AG04450 (cell line): ENCODE measurements at places on chromosomes 3 and 15.

- no peak for DNase-seq
These were observed 79.5 kb upstream of the EPHB3 start for GRCh38 chr3:184481984-184482671.

DNA sequence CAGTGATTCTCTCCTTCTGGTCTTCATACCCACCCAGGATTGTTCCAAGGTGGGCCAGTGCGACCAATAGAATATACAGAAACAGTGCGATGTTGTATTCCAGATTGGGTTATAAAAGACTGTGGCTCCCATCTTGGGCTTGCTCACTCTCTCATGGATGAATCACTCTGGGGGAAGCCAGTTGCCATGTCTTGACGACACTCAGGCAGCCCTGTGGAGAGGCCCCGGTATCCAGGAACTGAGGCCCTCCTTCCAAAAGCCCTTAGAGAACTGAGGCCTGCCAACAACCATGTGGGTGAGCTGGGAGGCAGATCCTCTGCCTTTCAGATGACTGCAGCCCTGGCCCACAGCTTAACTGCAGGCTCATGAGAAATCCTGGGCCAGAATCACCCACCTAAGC, 57.2 kb downstream of the SH3GL3 start:
- no peak for DNase-seq

DNA sequence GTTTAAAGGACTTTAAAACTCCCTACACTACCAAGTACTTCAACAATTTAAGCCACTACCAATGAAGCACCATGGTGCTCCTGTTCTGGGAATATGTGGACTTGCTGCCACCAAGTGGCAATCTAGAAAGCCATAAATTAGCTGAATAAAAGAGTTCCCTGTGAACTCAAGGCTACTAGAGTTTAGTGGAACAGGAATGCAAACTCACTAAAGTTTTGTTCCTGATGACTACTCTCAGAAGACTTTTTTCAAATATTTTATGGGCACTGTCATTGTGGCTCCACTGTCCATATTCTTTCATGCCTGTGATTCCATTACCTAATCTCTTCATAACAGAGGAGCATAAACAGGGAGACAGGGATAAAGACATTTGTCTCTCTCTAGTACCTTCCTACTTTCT, 63.9 kb downstream of the TMCC1 start:
- DNase-seq, result peak; percentile 82

DNA sequence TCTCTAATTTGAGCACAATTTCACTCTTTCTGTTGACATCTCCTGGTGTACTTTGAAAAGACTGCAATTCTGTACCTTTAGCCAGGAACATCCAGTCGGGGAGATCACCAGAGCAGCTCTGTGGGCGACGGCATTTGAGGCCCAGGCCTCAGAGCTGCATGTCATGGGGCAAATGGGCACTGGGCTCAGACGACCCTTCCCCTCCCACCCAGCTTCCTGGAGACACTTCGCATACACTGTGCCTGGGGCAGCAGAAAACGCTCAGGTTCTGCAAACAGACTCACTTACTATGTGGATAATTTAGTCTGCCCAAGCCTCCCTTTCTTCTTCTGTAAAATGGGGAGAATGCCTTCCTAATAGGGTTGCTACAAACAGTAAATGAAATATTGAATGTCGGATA, 96.9 kb downstream of the HMG20A start:
- no peak for DNase-seq

- no peak for DNase-seq
These were observed 787.3 kb downstream of the EDEM1 start for GRCh38 chr3:5974630-5975322.

GRCh38 chr3:124256599-124256998, 264.7 kb upstream of the ROPN1 start:
- no peak for DNase-seq

- no peak for DNase-seq
These were observed 29.0 kb downstream of the IL1RAP start for GRCh38 chr3:190542846-190543245.

DNA sequence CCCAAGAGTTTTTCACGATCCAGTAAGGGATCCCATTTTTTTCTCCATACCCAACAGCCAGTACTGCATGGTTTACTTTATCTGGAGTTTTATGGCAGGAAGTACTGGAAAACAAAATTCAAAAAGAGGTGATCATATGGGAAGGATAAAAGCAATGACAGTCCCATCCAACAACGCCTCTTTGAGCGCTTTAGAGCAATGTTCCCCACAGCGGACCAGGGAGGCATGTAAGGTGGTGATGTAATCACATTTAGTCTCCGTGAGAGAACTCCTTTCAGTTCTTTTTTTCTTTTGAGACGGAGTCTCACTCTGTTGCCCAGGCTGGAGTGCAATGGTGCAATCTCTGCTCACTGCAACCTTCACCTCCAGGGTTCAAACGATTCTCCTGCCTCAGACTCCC, 21.8 kb downstream of the CTSH start:
- no peak for DNase-seq

GRCh38 chr15:59035201-59035600, 47.7 kb downstream of the RNF111 start:
- DNase-seq, result no peak

DNA sequence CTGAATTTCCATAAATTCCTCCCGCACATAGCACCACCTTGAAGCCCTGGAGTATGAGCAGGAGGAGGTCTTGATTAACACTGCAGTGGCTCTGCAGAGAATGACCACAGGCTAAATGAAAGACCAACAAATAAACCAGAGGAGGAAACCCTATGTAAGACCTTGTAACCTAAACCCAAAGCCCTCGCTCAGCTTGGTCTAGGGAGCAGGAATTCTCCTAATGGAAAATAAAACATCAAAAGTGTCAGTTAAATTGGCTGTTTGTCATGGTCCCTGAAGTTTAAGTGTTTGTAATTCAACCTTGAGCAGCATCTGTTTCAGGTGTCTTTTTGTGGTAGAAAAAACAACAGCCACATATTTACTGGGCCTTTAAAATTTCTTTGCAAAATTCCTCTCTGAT, 9.2 kb upstream of the UBE2Q2 start:
- DNase-seq, result no peak

DNA sequence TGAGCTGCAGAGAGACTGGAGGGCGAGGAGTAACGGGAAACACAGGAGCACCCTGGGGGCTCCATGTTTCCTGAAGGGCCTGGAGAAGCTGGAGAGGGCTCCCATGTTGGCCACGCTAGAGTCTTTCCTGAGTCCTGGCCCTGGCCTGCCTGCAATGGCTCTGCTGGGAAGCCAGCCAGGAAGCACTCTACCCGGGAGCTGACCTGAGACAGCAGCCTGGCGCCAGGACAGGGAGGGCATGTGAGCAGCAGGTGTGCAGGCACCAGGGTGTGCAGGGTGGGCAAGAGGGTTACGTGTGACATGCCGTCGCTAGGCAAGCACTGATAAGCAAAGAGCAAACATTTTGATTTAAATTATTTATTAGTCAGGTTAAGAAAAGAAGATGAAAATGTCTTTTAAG, 301.4 kb downstream of the OCA2 start:
- no peak for DNase-seq

GRCh38 chr15:90603893-90604292, 74.2 kb downstream of the CRTC3 start:
- no peak for DNase-seq

GRCh38 chr15:59313641-59314332, 58.9 kb downstream of the MYO1E start:
- no peak for DNase-seq

- DNase-seq, result no peak
These were observed 90.6 kb downstream of the RSL24D1 start for GRCh38 chr15:55106155-55106554.

- DNase-seq, result no peak
These were observed 92.8 kb downstream of the CYP19A1 start for GRCh38 chr15:51245628-51246027.

GRCh38 chr15:35019404-35020327, 31.6 kb upstream of the ZNF770 start:
- DNase-seq, result no peak

DNA sequence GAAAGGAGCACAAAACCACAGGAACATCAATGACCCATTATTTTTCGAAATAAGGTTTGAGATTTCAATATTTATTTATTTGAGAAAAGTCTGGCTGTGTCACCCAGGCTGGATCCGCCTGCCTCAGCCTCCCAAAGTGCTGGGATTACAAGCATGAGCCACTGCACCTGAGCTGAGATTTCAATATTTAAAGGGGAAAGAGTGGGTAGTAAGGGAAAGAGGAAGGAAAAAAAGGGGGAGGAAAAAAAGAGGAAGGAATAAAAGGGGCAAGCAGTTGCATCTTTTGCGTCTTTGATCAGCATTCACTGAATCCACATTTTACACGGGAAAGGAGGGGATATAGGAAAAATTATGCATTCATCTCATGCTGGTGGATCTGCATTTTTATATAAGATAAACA, 47.4 kb downstream of the ERICH6 start:
- no peak for DNase-seq

DNA sequence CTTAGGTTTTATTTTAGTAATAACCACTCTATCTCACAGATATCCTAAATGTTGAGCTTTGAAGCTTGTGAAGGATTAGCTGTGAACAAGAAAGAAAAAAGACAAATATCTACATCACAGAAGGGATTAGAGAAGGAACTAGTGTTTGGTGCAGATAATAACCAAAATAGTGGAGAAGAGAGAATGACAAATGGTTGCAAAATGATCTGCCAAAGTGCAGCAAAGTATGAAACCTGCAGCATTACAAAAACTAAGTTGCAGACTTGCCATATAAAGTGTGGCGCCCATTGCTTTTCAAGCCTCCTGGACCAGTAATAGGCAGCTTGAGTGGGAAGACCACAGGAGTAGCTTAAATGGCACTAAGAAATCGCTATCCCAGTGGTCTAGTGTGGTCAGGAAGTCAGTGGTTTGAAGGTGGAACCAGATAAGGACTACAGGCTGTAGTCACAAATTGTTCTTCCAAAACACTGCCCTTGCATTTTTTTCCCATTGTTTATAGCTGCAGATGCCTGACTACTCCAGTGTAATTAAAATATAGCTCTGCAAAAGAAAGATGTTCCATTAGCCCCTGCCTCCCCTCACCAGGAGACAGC, 20.7 kb downstream of the TPM1 start:
- no peak for DNase-seq

- DNase-seq, result peak; percentile 65
These were observed 83.6 kb downstream of the SMAD6 start for GRCh38 chr15:66785637-66786036.

GRCh38 chr3:111087924-111088469, 16.4 kb downstream of the NECTIN3 start:
- DNase-seq, result no peak

- DNase-seq, result no peak
These were observed 42.8 kb upstream of the FBXL22 start for GRCh38 chr15:63554337-63554927.
